ENCODE measurements at places on chromosomes 6 and 20.

DNA sequence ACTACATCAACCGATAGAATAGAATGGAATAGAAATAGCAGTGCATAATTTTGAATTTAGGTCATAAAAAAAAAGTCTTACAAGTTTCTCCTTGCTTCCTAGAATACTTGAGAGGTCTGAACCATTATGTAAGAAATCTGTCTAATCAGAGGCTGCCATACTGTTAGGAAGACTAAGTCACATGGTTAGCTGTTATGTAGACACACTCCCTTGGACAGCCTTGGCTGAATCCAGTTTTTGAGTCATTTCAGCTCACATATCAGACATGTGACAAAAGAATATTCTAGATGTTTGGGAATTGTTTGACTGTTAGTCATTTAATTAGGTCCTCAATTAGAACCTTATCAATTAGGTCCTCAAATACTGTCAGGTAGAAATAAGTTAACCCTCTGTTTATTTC lies 1601.4 kb downstream of the GRIK2 start:
- DNase-seq = no peak

GRCh38 chr6:101845172-101845571 lies 451.7 kb downstream of the GRIK2 start:
- no peak for DNase-seq

DNA sequence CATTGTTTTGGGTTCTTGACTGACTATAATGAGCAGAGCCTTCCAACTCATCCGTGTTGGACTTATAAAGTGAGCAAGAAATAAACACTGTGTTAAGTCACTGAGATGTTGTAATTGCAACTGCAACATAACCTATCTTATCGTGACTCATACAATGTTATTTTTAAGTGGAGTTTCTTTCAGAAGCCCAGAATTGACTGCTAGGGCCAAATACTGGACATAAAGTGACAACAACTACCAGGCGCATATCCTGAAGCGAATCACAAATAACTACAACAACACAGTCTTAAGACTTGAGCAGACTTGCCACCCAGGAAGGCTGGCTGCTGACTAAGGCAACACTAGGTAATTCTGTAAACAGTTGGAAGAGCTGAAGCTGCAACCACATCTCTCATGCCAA lies 326.6 kb downstream of the COL12A1 start:
- DNase-seq = no peak

DNA sequence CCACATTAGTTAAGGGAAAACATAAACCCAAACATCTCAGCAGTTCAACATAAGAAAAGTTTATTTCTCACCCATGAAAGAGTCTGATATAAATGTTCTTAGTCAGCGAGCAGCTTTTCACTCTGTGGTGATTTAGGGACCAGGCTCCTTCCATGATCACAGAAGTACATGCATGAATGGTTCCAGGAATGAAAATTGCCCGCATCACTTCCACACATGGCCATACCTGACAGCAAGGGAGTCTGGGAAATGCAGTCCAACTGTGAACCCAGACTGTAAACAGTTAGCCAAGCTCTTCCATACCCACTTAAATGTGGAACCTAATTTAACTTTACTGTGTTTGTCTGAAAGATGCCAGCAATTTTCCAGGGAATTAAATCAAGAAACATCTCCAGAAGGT lies 353.9 kb downstream of the HACE1 start:
- DNase-seq = no peak

- DNase-seq = no peak
Measured at GRCh38 chr20:32168184-32168910, 39.2 kb downstream of the PLAGL2 start.

DNA sequence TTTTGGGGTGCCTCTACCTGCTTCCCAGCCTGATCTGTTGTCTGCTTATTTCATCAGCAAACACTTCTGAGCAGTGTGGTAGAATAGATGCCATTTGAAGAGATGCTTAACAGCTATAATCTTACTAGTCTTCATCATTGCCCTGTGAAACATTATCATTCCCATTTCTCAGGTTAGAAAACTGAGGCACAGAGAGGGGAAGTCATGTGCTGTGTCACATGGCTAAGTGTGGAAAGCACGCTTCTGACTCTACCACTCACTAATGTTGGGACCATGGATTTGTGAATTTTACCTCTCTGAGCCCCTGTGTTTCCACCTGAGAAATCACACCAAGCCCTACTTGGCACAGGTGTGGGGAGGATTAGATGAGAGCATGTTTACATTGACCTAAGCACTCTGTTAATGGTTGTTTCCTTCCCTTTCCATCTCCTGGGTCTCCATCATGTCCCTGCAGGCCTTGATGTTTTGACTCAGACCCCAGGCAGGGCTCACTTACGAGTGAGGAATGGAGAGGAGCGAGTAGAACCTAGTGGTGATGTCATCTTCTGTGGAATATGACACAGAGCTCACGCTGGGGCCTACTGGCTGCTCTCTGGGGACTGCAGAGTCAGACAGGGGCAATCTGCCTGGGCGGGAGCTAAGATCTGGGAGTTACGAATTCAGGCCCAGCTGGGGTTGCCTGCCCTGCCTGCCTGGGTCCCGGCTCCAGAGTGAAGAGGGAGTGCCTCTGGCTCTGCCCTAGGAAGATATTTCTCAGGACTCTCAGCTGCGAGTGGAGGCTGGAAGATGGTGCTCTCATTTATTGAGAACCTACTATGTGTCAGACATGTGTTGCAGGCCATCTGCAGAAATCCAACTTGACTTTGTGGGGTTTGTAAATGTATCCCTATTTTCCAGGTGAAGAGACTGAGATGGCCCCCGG lies 64.3 kb downstream of the CDH22 start:
- no peak for DNase-seq

DNA sequence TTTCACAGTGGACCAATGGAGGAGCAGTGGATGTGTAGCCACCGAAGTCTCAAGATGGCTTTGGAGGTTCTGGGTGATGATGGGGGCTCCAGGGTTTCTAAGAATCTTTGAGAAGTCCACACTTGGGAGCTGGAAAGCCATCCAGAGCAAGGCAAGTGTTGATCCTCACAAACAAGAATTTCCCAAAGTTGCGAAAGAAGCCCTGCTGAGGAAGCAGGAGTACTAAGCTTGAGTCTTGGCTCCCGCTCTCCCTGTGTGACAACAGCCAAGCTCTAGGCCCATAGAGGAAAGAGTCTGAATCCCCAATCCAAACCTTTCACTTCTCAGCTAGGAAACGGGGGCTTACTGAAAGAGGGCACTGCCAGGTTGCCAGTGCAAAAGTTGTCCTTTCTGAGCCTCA lies 106.0 kb downstream of the EDN3 start:
- DNase-seq = no peak

DNA sequence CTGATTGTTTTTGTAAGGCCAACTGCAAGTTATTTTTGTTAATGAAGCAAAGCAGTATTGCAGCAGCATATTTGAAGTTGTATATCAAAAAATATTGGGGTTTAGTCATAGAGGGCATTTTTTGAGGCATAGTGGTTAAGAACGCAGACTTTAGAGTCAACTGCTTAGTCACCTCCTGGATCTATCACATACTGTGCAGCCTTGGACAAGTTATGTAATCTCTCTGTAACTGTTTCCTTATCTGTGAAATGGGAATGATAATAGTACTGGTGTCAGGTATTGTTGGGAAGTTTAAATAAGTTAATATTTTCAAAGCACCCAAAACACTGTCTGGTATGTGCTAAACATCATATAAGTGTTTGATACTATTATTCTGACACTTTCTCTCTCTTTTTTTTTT lies 27.2 kb upstream of the EFHC1 start:
- no peak for DNase-seq

- DNase-seq = no peak
Measured at GRCh38 chr6:35745509-35745908, 8.7 kb downstream of the ARMC12 start.

DNA sequence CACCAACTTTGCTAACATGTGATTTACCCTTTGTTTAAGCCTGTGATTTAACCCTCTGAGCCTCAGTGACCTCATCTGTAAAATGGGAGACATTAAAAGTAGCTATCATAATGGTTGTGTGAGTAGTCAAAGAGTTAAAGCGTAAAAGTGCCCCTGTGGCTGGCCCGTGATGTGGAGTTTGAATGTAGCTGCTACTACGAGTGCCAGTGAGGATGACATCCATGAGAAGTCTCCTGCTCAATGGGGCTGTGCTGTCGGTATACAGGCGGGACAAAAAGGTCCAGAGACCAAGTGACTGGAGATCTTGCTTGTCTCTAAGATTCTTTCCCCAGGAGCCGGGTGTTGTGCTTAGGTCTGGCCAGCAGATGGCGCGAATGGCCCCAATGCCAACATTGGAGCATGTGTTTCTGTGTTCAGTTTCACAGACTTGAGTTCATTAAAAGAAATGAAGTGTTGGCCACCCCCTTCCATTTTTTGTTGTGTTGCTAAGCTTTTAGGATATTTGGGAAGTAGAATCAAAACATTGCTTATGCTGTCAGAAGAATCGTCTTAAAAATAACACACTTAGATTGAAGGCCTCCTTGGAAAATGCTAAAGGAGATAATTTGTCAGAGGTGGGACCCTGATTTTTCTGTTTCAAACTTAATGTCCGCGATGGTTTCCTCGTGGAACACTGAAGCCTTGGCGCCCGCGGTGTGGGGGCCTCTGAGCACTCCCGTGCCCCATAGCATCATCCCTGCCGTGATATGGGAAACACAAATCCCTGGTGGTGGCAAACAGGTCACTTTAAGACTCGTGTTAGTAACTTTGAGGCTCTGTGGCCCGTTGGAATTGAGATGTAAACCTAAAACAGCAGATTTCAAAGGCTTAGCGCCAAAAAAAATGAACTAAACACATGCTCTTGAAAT lies 9.3 kb upstream of the RBM38 start:
- peak; percentile 73 for DNase-seq

GRCh38 chr6:3356824-3357420 lies 98.2 kb downstream of the PSMG4 start:
- DNase-seq = no peak

Measured in spinal cord (tissue), 10 donors.